NAMALWA (cell line): ENCODE measurements at places on chromosomes 3 and 15.

- peak; percentile 16 for DNase-seq
Observed at GRCh38 chr3:166291186-166291955, 454.1 kb upstream of the BCHE start.

DNA sequence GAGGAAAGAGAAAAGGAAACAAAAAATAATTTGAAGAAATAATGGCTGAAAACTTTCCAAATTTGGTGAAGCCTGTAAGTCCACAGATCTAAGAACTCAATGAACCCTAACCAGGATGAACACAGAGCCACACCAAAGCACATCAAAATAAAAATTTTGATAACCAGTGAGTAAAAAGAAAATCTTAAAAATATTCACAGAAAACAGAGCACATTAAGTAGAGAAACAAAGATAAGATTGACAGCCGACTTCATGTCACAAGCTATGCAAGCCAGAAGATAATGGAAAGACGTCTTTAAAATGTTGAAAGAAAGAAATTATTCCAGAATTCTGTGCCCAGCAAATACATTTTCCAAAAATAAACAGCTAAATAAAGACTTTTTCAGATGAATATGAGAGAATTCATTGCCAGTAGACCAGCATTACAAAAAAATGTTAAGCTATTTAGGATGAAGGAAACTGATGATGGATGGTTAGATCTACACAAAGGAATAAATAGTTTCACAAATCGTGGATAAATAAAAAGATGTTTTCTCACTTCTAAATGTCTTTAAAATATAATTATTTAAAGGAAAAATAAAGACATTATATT, 140.2 kb upstream of the SKOR1 start:
- DNase-seq = peak; percentile 63

- DNase-seq = peak; percentile 93
Observed at GRCh38 chr3:195271410-195272243, 668 bp upstream of the XXYLT1 start.

GRCh38 chr15:98263787-98264186, 303.3 kb downstream of the ARRDC4 start:
- no peak for DNase-seq

GRCh38 chr3:43733459-43734384, 43.0 kb downstream of the ABHD5 start:
- no peak for DNase-seq

DNA sequence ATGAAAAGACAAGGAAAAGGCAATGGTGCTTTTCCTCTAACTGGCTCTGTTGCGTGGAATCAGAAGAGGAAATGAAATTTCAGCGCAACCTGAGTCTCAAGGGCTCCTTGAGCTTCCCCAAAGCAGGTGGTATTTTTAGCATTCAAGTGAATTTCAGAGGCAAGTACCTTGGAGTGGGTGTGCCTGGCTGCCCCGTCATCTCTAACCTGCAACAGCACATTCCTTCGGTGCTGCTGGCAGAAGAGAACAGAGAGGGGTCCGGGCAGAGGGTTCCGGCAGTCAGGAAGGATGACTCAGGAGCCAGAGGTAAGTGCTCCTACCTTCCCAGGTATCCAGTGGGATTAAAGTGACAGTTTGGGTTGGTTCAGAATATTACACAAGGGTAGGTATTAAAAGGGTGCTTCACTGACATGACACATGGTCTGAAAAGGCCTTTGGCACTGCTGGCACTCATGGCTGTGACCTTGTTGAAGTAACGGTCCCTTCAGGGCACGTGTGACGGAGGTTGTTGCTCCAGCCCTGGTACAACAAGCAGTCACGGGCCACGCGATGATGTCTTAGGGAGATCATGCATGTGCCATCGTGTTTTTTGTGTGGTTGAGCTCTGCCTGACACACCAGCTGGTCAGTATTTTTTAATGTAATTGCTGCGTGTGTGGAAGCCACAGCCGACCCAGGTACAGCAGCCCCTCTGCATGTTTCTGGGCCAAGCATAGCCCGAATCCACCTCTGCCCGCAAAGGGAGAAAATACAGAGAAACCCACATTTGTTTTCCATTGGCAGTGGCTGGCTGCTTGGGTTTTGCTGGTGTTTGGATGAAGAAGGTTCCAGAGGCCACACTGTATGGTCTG, 75.7 kb downstream of the LRRK1 start:
- no peak for DNase-seq
